ENCODE measurements at places on chromosomes 6 and 20.

DNA sequence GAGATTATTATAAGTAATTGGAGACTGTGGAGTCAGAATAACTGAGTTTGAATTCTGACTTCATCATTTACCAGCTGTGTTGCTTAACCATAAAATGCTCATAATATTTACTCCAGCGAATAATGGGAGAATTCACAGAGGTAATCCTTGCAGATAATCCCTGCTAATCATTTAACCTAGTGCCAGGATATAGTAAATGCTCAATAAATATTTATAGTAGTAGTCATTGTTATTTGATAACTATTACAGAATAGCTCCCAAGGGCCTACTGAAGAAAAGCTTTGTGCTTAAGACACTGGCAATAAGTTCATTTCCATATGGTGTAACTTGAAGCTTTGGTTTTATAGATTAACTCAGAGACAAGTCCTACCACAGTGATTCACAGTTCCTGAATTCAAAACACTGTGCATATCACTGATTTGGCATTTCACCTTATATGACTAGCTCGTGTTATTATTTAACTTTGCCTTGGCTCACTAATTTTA is 208.8 kb upstream of the PLCB4 start:
- no peak for DNase-seq

GRCh38 chr6:149727793-149728498 is 10.0 kb upstream of the LATS1 start:
- DNase-seq, result no peak

GRCh38 chr6:6412700-6413099 is 92.2 kb upstream of the F13A1 start:
- DNase-seq, result no peak

GRCh38 chr6:16409531-16410441 is 171.4 kb downstream of the GMPR start:
- peak; percentile 47 for DNase-seq

Data from large intestine (tissue), 12 donors.